ENCODE measurements at places on chromosomes 4 and X.

DNA sequence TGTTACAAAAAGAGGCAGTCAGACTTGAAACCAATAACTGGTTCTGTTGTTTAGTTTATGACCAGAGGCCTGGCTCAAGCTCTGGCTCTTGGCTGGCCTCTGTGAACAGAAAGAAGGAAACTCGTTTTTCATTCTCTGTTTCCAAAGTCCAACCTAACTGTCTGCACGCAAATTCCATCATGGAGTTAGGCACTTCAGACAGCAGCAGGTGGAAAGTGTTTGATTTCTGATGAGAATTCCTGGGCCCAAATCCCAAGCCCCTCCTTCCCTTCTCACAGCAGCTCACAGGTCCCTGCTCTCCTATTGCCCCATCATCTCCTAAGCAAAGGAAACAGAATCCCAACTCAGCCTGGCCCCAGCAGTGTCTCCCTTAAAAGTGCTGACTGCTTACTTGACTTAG is 42.8 kb upstream of the FGF16 start:
- no peak for ATAC-seq

DNA sequence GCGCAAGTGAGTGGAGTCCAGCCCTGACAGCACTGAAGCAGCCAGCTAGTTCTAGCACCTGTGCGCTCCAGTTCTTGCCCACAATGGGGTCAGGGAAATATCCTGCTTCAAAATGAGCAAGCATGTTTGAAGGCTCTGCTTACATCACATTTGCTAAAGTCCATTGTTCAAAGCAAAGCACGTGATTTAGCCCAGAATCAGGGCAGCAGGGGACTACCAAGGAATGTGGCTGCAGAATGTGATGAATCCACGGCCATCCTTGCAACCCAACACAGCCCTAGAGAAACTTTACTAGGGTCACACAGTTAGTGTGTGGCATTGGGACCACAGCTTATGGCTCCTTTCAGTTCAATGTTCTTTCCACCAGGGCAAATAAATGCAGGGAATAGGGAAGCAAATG is 47.3 kb upstream of the SMIM31 start:
- ATAC-seq = no peak

DNA sequence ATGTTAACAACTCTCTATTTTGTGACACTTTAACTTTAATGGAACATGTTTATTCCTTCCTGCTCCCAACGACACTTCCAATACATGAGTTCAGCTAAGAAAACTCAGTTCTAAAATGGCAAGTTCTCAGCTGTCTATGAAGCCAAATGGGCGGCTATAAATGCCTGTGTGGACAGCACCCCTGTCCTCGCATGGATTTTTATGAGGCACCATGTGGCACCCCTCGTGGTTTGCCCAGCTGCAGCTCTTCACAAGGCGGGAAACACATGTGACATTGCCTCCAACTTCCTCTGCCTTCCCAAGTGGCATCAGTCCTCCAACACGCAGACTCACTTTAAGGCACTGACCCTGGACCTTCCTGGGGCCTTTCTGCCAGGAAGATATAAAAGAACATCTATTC is 48.0 kb downstream of the SH3RF1 start:
- no peak for ATAC-seq

GRCh38 chr4:22721204-22721603 is 28.5 kb downstream of the GBA3 start:
- no peak for ATAC-seq

- ATAC-seq = no peak
These were observed 284.3 kb downstream of the SLC7A11 start for GRCh38 chr4:137957806-137958205.

GRCh38 chrX:13005661-13006473 is 31.0 kb downstream of the TMSB4X start:
- peak; percentile 47 for ATAC-seq

DNA sequence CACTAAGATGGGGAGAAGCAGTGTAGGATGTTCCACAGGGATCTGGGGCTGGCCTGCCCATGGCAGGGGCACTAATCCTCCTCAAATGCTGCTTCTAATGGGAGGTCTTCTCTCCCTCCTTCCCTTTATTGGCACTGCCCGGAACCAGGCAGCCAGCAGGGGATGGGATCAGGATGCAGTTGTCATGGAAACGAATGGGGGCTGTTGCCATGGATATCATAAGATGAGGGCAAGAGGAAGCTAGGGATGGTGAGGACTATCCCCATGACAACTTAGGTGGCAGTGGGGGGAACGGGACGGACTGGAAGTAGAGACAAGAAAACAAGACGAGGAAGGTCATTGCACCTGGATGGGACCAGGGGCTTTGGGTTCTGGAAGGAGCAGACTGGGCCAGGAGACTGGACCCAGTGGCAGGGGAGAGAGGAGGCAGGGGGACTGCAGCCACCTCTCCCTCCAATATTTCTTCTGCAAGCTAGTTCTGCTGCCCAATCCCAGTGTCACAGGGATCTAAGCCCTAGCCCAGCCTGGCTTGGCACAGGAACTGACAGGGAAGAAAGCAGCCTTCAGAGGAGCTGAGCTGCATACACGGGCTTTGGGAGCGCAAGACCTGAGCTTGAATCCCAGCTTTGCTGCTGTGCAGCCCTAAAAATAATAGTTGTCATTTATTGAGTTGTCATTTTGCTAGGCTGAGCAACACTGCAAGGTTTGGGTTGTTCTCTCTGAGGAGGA is 19.0 kb downstream of the IQSEC2 start:
- ATAC-seq = peak; percentile 15

GRCh38 chrX:41236629-41237028 is 97.3 kb upstream of the DDX3X start:
- no peak for ATAC-seq

DNA sequence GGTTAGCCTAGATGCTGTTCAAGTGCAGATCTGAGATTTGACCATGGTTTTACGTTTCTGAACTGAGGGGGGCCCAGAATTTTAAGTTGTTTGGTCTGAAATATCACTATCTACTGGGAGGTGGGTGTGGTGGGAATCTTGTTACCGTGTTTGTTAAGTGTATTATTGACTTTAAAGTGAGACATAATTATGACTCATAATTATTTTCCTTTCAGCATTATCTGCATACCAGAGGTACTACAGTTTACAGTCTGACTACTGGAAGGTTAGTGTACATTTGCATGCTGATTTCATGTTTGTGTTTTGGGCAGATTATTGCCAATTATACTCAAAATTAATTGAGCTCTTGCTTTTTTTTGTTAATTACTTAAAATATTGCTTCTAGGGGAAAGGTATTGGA is 101.5 kb downstream of the KDM6A start:
- ATAC-seq = no peak

DNA sequence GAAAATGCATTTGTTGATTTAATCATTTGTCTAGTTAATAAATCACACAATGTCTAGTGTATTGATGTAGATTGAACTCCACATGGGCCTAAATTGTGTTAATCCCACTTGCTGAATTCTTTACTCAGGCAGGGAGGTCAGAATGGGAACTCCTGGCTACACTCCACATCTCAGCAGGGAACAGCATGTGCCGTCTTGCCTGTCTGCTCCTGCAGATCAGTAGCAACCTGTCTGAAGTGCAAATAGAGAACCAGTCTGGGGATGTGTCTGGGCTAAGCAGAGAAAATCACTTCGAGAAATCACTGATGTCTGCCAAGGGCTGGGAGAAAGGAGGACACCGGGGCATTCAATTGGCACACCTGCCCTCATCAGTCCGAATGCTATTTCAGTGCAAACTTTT is 16.5 kb upstream of the MXRA5 start:
- ATAC-seq = no peak

All from SK-N-SH treated with all-trans-retinoic acid at 6 μM for 48 hours (cell line).